Hepatocyte (in vitro differentiated cells): ENCODE measurements at places on chromosomes 16 and 17. TPM values are rescaled to one million over a fixed set of nuclear protein-coding genes. Genes with fewer than 3 reads are reported as not detected.

HBZ gene
- 0.28 TPM in 1 of 2 replicates, not detected in the other for polyA plus RNA-seq

TRAP1 gene
- polyA plus RNA-seq, result 79.8 and 80.5 TPM in 2 replicates

DLG4 gene
- polyA plus RNA-seq, result 2.9 and 7.6 TPM in 2 replicates

SPATA32 gene
- polyA plus RNA-seq, result 0.19 and 0.31 TPM in 2 replicates

SLC5A10 gene
- 0.22 TPM in 1 of 2 replicates, not detected in the other for polyA plus RNA-seq

CHRNE gene
- polyA plus RNA-seq, result 0.83 and 1.2 TPM in 2 replicates

MMP2 gene
- polyA plus RNA-seq, result 196 and 198 TPM in 2 replicates

RHBDL3 gene
- polyA plus RNA-seq, result 0.18 and 0.28 TPM in 2 replicates

TMEM204 gene
- 2.7 and 4.3 TPM in 2 replicates for polyA plus RNA-seq

CD300LB gene
- not detected in 2 replicates for polyA plus RNA-seq

TXNL4B gene
- polyA plus RNA-seq, result 8.5 and 10.9 TPM in 2 replicates

KCNH6 gene
- polyA plus RNA-seq, result 0.36 TPM in 1 of 2 replicates, not detected in the other

ARHGDIG gene
- 1.0 and 1.1 TPM in 2 replicates for polyA plus RNA-seq

RPS2 gene
- 1,449 and 1,663 TPM in 2 replicates for polyA plus RNA-seq

FHOD1 gene
- polyA plus RNA-seq, result 17.2 and 20.9 TPM in 2 replicates

ZPBP2 gene
- not detected in 2 replicates for polyA plus RNA-seq

DNAH9 gene
- polyA plus RNA-seq, result 1.6 and 2.7 TPM in 2 replicates

CNGB1 gene
- not detected in 2 replicates for polyA plus RNA-seq

G6PC1 gene
- polyA plus RNA-seq, result 8.2 and 24.2 TPM in 2 replicates

CRYBA1 gene
- polyA plus RNA-seq, result not detected in 2 replicates

RPRML gene
- not detected in 2 replicates for polyA plus RNA-seq

GRIN2A gene
- 0.05 and 1.1 TPM in 2 replicates for polyA plus RNA-seq

DRC7 gene
- 0.93 TPM in 1 of 2 replicates, not detected in the other for polyA plus RNA-seq

C17orf78 gene
- 0.54 TPM in 1 of 2 replicates, not detected in the other for polyA plus RNA-seq

SEZ6 gene
- 0.58 and 0.81 TPM in 2 replicates for polyA plus RNA-seq

CCL14 gene
- polyA plus RNA-seq, result 0.56 and 1.7 TPM in 2 replicates

LRRC46 gene
- 0.78 and 0.83 TPM in 2 replicates for polyA plus RNA-seq

RPGRIP1L gene
- polyA plus RNA-seq, result 5.8 and 6.5 TPM in 2 replicates
